HFFc6 (cell line): ENCODE measurements at places on chromosomes 16 and 17. TPM values are rescaled to one million over a fixed set of nuclear protein-coding genes. Genes with fewer than 3 reads are reported as not detected.

Gene CBX2
- total RNA-seq, result 0.75 to 1.7 TPM (median 1.3 TPM) in 3 replicates

Gene SARM1
- total RNA-seq, result 15.2 to 18.1 TPM (median 17.6 TPM) in 3 replicates

Gene TSNAXIP1
- total RNA-seq, result 1.0 to 1.2 TPM (median 1.2 TPM) in 3 replicates

Gene BCAR1
- total RNA-seq, result 130 to 142 TPM (median 139 TPM) in 3 replicates

Gene ABCA10
- 0.05 TPM in 1 of 3 replicates, not detected in the others for total RNA-seq

Gene ZNF48
- total RNA-seq, result 5.3 to 8.1 TPM (median 6.5 TPM) in 3 replicates

GRCh38 chr16:3152991-3153368 is 18.2 kb downstream of the ZNF213 start:
- peaks cover 24% of the 10 kb centered on the region for H3K4me1 ChIP-seq
- H3K27ac ChIP-seq, result peak overlapping the region; percentile 90

- no peaks in the 10 kb centered on the region for H3K36me3 ChIP-seq
- peaks cover 31% of the 10 kb centered on the region for H3K4me1 ChIP-seq
- H3K4me3 ChIP-seq, result no peak overlapping the region
- DNase-seq, result no peak
- no peak overlapping the region for H3K27ac ChIP-seq
- peaks cover 20% of the 10 kb centered on the region for H3K27me3 ChIP-seq
These were observed 90.3 kb upstream of the XYLT1 start for GRCh38 chr16:17561056-17561455.

GRCh38 chr16:1540556-1540855 is 7.0 kb downstream of the TMEM204 start:
- peaks cover 28% of the 10 kb centered on the region for H3K4me1 ChIP-seq
- H3K36me3 ChIP-seq, result peaks cover 24% of the 10 kb centered on the region
- H3K27ac ChIP-seq, result no peak overlapping the region
- H3K4me3 ChIP-seq, result no peak overlapping the region

- H3K4me1 ChIP-seq, result no peaks in the 10 kb centered on the region
- no peaks in the 10 kb centered on the region for H3K36me3 ChIP-seq
These were observed 74.5 kb upstream of the MYOCD start for GRCh38 chr17:12591021-12591735.

- peak overlapping the region; percentile 74 for H3K27ac ChIP-seq
- peaks cover 14% of the 10 kb centered on the region for H3K27me3 ChIP-seq
- H3K4me1 ChIP-seq, result peaks cover 39% of the 10 kb centered on the region
- peak; percentile 41 for DNase-seq
These were observed 1.6 kb downstream of the CMIP start for GRCh38 chr16:81445966-81446906.

DNA sequence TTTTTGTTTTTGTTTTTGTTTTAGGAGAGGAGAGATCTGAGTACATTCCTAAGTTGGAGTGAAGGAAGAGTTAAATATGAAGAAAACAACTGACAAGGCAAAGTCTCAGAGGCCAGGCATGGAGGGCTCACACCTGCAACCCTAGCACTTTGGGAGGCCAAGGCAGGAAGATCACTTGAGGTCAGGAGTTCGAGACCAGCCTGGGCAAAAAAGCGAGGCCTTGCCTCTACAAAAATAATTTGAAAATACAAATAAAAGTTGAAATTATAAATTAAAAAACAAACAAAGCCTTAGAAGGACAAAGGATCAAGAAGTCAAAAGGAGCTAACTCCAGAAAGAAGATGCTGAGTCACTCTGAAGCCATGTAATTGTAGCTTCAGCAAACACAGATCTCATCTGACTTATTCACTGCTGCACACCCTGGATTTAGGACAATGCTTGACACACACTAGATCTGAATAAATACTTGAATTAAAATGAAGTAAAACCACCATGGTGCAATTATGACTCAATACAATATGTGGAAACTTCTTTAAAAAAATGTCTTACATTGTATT is 9.1 kb downstream of the CEP20 start:
- peak overlapping the region; percentile 93 for H3K27ac ChIP-seq
- peak overlapping the region; percentile 79 for H3K4me3 ChIP-seq
- H3K4me1 ChIP-seq, result peaks cover 51% of the 10 kb centered on the region

GRCh38 chr17:22202702-22203101 is 510.4 kb downstream of the KCNJ18 start:
- DNase-seq, result no peak
- H3K4me3 ChIP-seq, result no peak overlapping the region
- H3K36me3 ChIP-seq, result no peaks in the 10 kb centered on the region

DNA sequence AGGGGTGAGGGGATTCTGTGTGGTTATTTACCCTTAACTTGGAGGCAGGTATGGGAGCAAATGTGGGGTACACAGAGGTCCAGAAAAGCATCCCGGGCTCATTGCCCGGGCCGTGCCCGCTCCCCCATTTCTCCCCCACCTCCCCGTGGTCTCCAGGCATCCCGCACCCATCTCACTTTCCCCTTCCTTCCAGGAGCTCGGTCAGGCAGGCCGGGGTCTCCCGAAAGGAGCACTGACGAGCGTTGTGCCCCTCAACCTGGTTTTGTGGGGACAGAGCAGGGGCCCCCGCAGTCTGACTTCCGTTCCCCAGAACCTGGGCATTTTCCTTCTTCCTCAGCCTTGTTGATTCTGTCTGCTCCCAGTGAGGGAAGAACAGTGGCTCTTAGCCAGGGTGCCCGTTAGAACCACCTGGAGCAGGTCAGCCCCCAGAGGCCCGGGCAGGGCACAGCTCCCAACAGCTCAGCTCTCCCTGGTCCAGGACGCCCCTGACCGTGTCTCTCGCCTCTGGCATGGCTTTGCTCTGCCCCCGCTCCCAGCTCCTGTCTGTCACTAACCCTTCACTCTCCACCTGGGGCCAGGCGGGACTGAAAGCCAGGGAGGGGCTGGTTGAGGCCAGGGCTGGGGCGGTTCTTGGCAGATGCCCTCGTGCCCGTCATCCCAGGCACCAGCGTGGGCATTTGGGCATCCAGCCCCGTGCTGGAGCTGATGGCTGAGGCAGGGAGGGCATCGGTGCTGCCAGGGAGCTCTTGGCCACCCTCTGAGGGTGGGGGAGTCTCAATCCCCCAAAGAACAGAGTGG is 12.5 kb upstream of the NUDT16L1 start:
- H3K4me3 ChIP-seq, result no peak overlapping the region
- no peak for DNase-seq
- peaks cover 4% of the 10 kb centered on the region for H3K27me3 ChIP-seq
- H3K27ac ChIP-seq, result no peak overlapping the region
- peaks cover 4% of the 10 kb centered on the region for H3K36me3 ChIP-seq
- no peaks in the 10 kb centered on the region for H3K4me1 ChIP-seq

GRCh38 chr16:2282866-2283555 is 15.1 kb upstream of the RNPS1 start:
- H3K27me3 ChIP-seq, result peaks cover 25% of the 10 kb centered on the region
- no peaks in the 10 kb centered on the region for H3K4me1 ChIP-seq
- no peak overlapping the region for H3K4me3 ChIP-seq
- H3K36me3 ChIP-seq, result no peaks in the 10 kb centered on the region
- no peak overlapping the region for H3K27ac ChIP-seq

- no peaks in the 10 kb centered on the region for H3K36me3 ChIP-seq
- no peaks in the 10 kb centered on the region for H3K4me1 ChIP-seq
- DNase-seq, result no peak
- no peak overlapping the region for H3K4me3 ChIP-seq
- H3K27me3 ChIP-seq, result peaks cover 20% of the 10 kb centered on the region
These were observed 13.6 kb upstream of the DHRS7B start for GRCh38 chr17:21113049-21113690.
